ENCODE measurements at places on chromosomes 3 and 15. TPM values are rescaled to one million over a fixed set of nuclear protein-coding genes. Genes with fewer than 3 reads are reported as not detected.

DNA sequence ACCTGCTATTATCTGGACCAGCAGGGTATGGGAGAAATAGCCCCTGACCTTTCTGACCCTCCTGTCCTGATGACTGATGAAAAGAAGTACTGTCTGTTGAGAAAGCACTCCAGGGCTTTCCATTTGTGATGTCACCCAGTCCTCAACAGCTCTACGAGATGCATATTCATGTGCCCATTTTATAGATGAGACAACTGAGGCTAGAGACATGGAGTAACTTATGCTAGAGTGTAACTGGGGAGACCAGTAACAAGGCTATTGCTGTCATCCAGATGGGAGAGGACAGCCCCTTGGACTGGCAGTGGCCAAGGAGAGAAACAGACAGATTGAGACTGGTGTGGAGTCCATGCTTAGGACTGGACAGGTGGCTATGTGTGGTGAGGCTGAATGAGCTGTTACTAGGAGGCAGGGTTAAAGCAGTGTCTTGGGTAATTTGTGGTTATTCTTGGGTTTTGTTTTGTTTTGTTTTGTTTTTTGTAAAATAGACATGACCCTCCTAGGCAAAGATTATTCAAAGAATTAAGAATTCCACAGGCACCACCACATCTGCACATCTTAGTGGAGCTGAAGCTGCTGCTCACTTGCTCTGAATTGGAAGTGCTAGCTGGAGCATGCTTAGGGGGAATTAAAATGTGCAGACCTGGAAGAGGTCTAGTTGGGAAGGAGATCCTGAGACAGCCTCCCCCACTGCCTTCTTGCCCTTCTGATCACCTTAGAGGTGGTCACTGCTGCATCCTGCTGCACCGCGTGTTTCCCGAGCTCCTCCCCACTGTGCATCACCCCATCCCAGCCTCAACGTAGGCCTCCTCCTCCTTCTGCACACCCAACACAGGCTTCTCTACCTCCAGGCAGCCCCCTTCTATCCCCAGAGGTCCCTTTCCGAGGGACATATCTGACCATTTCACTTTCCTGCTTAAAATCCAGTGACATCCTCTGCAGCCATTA is 8.4 kb downstream of the HRH1 start:
- DNase-seq: no peak

DUOXA1 gene
- not detected for polyA plus RNA-seq

GRCh38 chr3:156553705-156554356 is 1.1 kb downstream of the SSR3 start:
- DNase-seq: no peak

SLC9A9 gene
- 10.0 TPM for polyA plus RNA-seq

DNA sequence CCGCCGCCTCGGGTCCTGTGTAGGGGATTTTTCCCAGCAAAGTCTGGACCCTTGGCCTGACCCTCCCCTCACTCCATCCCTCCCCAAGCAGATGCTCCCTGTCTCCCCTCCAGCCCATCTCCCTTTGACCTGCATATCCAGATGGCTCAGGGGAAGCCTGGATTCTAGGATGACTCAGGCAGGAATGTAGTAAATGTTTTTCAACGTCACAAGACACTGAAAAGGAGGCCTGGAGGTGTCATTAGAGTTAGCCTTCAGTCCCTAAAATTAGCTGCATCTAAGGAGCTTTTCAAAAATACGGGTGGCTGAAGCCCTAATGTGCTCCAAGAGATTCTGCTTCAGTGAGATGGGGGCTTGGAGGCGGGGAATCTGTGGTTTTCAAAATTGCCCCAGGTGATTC is 7.2 kb downstream of the ACAN start:
- DNase-seq: no peak

GRCh38 chr15:57948351-57949289 is 116.9 kb downstream of the ALDH1A2 start:
- DNase-seq: no peak

DNA sequence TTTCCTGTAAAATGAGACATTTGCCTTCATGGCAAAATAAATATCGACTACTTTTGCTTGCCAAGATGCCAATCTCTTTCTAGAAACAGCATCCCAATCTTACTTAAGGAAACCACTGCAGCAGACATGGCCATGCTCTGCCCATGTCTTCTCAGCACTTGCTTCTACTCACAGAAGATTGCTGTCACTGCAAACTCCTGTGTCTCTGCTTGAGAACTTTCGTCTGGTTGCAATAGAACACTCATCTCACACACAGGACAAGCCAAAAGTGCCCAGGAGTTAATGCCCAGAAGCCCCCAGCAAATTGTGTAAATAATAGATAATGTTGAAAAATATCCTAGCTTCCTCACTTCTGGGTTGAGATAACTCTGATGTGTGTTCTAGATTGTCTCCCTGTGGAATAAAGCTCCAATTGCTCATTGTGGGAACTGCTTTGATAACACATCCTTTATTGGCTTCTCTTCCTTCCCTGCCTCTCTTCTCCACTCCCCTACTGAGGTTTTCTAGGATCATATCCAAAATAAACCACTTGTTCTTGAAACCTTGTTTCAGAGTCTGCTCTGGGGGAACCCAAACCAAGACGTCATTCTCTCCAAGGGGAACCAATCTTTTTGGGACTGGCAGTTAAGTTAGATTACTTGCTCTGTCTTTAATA is 156.3 kb upstream of the STRIT1 start:
- no peak for DNase-seq

GRCh38 chr15:69593981-69594966 is 141.7 kb downstream of the RPLP1 start:
- no peak for DNase-seq

DNA sequence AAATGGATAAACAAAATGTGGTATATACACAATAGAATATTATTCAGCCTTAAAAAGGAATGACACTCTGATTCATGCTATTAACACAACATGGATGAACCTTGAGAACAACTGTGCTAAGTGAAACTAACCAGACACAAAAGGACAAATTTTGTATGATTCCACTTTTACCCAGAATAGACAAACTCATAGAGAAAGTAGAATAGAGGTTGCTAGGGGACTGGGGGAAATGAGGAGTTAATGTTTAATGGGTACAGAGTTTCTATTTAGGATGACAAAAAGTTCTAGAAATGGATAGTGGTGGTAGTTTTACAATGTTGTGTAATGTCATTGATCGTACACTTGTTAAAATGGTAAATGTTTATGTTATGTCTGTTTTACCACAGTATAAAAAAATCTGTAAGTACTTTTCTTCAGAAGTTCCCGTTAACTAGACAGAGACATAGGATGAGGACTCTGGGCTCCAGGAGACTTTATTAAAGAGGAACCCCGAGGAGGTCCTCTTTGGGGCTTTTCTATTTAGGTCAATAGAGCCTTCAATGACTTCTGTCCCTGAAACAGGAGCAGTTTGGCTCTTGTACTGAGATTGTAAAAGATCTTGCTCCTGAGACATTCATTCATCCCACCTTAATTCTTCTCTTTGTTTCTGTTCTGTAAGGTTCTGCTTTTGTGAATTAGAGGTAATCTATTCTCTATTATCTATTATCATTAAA is 24.5 kb downstream of the ABHD6 start:
- DNase-seq: no peak

GRCh38 chr15:47870956-47871625 is 153.8 kb downstream of the SEMA6D start:
- no peak for DNase-seq

- DNase-seq: no peak
Measured at GRCh38 chr3:17013571-17013970, 128.8 kb downstream of the PLCL2 start.

RGMA gene
- polyA plus RNA-seq: 65.4 TPM

GRCh38 chr3:45488591-45488990 is 100.2 kb downstream of the LARS2 start:
- DNase-seq: no peak

FOXL2NB gene
- polyA plus RNA-seq: 0.06 TPM

DNA sequence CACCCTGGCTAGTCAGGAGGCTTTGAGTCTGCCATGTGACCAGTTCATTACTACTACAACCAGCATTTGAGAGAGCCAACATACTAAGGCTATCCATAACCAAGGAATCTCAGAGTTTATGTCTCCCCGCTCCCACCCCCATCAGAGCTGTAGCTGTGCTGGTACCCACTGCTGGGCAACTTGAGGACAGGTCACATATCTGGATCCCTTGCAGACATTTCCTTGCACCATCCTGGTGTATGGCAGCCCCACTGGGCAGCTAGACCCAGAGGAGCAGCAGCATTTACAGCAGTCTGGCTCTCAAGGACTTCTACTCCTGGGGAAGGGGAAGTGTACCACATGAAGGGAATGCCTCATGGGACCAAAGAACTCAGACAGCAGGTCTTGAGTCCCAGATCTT is 160.8 kb upstream of the ST8SIA2 start:
- DNase-seq: no peak

GRCh38 chr3:187720337-187720670 is 17.9 kb upstream of the RTP2 start:
- no peak for DNase-seq

DNA sequence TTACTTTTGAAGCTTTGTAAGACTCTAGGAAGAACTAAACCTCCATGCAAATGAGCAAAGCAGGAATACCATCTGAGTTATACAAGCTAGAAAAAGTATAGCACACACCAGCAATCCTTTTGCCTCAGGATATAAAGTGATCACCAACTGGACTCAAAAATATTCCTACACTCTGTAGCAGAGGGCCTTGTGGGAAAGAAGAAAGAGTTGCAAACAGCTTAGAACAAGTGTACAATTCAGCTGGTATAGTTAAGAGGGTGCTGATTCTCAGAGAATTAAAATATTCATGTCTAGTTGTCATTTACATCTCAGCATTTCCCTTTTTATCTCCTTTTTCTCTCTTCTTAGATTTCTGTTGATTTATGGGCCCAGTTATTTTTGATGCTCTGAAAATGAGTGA is 248.4 kb downstream of the GAP43 start:
- DNase-seq: no peak

DNA sequence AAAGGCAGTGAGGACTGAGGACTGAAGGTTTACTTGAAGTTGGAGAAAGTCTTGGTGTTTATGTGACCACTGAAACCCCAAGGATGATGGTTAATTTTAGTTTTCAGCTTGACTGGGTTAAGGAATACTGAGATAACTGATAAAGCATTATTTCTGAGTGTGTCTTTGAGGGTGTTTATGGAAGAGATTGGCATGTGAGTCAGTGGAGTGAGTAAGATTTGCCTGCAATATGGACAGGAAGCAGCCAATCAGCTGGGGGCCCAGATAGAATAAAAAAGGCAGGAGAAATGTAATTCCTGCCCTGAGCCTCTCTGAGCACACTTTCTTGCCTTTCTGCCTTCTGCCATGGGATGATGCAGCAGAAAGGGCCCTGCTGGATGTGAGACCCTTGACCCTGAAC is 92.4 kb downstream of the KBTBD8 start:
- DNase-seq: no peak

REC114 gene
- not detected for polyA plus RNA-seq

GRCh38 chr15:71055461-71055860 is 59.8 kb upstream of the THSD4 start:
- no peak for DNase-seq

GRCh38 chr3:116040152-116040551 is 405.1 kb downstream of the LSAMP start:
- no peak for DNase-seq

GRCh38 chr3:53200501-53201498 is 39.8 kb downstream of the PRKCD start:
- DNase-seq: no peak

- DNase-seq: peak; percentile 4
Measured at GRCh38 chr15:82663186-82663600, 16.0 kb upstream of the CPEB1 start.

- no peak for DNase-seq
Measured at GRCh38 chr3:194468086-194468485, 18.7 kb downstream of the ATP13A3 start.

- DNase-seq: no peak
Measured at GRCh38 chr15:66101715-66102395, 151.7 kb downstream of the MEGF11 start.

GRCh38 chr3:174873832-174874657 is 14.9 kb downstream of the NAALADL2 start:
- no peak for DNase-seq

DNA sequence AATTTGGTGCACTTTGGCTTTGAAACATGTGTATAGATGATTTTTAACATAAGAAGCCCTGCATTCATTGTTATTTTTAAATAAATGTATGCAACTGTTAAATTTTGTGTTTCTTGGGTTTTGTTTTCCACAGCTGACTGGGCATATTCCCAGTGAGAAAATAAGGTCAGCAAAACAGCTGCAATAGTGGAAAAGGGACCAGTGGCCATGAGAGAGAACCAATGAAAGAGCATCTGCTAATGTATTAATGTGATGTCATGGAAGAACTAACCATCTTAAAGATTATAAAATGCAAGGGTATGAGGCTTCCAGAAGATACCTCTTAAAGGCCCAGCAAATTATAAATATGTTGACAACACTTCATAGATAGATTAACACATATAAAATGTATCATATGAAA is 31.0 kb upstream of the KBTBD12 start:
- DNase-seq: peak; percentile 68

DNA sequence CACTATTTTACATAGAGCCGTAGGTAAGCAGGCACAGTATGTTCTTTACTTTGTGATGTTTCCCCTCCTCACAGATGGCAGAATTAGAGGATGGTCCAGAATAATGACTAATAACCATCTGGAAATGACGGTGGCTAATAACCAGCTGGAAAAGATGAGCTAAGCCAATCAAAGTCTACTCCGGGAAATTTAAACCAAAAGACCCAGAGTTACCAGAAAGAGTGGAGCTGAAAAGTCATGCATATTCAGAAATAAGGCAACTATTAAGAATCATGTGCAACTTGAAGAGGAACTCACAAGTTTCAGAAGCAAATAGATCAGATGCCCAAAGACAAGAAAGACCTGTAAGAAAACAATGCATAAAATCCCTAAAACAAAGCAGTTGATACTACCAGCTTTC is 33.6 kb downstream of the DMXL2 start:
- no peak for DNase-seq

GRCh38 chr3:20023623-20024405 is 11.8 kb upstream of the PP2D1 start:
- DNase-seq: no peak
